NCI-H146 (cell line): ENCODE measurements at places on chromosomes 1 and 21.

DNA sequence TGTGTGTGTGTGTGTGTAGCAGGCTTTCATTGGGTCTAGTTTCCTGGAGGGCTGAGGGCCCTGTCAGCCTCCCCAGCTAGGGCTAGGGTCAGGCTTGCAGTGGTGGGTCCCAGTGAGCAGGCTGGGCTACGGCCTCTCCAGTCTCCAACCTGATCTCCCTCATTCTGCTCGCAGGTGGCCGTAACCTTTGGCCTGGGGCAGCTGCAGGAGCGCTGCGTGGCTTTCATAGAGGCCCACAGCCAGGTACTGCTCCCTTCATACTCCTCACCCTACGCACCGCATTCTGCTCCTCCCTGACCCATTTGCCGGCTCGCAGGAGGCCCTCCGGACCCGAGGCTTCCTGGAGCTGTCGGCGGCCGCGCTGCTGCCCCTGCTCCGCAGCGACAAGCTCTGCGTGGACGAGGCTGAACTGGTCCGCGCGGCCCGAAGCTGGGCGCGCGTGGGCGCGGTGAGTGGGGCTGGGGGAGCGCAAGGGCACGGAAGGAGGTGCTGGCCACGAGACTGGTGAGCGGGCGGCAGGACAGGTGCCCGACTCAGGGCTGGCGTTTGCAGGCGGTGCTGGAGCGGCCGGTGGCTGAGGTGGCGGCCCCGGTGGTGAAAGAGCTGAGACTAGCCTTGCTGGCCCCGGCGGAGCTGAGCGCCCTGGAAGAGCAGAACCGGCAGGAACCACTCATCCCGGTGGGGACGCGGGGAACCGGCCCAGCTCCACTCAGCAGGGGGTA, 4.7 kb downstream of the BTBD19 start:
- no peak for DNase-seq

DNA sequence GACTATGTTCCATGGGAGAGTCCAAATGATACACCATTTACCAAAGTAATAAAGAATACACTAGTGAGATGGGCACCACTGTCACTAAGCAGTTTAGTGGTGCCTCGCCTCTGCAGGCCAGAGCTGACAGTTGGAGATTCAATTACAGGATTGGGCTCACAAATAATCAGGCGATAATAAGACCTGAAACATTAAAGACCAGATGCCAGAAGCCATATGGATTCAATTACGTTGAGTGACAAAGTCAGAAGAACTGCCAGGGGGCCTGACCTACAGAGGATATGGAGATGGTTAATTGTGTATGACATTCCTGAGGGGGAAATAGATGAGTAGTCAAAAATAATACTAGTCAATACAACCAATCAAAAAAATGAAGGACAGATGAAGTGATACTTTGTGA, 65.2 kb upstream of the ST6GALNAC5 start:
- peak; percentile 12 for DNase-seq

DNA sequence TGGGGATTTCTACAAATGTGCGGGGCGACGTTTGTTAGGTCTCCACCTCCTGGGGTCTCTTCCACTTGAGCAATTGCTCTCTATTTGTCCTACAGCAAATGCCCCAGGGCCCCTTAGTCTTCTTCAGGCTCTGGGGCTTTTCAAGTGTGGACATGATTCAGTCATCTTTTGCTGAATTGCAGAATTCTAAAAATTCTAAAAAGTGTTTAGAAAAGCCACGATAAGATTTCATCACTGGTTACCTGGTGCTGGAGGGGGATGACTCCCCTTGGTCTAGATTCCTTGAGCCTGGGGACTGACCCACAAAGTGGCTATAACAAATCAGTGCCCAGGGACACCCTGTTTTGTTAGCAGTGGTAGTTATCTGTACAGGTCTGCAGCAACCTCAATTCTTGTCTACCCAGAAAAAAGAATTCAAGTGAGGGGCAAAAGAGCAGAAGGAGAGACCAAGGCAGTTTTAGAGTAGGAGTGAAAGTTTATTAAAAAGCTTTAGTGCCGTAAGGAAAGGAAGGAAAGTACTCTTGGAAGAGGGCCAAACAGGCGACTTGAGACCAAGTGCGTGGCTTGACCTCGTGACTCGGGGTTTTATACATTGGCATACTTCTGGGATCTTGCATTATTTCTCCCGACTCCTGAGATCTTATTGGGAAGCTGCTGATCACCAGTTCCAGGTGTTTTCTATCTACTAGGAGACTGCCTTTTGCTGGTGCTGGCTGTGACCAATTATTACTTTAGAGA, 25.2 kb downstream of the PROK1 start:
- DNase-seq = no peak

DNA sequence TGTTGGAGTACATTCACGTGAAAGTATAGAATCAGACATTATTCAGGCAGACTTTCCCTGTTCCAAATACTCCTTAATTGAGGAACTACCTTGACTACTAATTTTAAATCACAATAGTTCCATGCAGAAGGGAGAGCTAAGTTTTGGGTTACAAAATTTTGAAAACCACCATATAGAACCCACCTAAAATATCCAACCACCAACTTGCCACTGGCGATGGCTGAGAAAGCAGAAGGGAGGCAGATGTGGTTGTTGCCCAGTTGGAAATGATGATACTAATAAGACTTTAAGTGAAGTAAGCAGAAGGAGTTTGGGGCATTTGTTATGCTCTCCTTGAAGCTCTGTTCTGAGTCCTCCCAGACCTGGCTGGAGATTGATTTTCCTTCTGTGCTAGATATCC, 190.7 kb downstream of the HLX start:
- DNase-seq = no peak

GRCh38 chr1:156146769-156147405, 6.5 kb upstream of the SEMA4A start:
- no peak for DNase-seq

GRCh38 chr1:167392200-167392696, 126.1 kb downstream of the CD247 start:
- no peak for DNase-seq

DNA sequence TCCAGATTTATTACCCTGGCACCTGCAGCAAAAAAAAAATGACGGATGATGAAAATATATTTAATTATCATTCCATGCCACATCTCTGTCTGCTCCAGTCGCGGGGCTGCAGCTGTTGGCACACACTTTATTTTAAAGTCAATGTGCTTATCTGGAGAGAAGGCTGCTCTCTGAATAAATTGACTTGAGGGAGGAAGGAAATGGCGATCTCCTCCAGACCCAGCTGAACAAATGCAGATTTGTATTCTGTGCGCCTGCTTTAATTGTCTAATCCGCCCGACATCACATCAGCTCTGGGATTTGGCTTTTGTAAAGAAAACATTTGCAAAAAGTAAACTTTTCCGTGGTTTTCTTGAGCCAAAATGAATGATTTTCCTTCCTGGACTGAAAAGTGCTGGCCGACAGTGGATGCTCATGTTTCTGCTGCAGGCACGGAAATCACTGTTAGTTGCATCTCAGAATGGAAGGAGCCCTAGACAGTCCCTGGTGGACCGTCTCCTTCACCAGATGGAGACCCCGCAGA, 150.2 kb downstream of the CAMTA1 start:
- no peak for DNase-seq

GRCh38 chr1:53142226-53142853, at the start of gene SLC1A7:
Gene SLC1A7 (minus strand): TSS chr1:53142638. CDS start chr1:53142449, 189 bp downstream.
- no peak for DNase-seq

DNA sequence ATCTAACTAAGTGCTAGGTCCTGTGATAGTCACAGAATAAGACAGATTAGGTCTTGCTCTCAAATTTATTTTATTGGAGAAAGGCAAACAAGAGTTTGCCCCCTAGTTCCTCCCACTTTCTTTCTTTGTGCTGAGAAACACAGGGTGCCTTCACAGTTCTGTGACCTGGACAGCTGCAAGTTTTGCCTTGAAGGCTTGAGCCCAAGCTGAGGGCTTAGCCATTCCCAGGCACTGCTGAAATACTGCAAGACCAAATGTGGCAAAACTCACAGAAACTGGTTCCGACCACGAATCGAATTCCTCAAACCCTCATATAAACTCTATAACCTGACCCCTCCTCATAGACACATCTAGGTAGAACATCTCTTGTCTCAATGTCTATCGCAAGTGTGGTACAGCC, 227.9 kb downstream of the RERE start:
- DNase-seq = no peak

- DNase-seq = no peak
Measured at GRCh38 chr1:159783724-159784123, 3.0 kb downstream of the DUSP23 start.

DNA sequence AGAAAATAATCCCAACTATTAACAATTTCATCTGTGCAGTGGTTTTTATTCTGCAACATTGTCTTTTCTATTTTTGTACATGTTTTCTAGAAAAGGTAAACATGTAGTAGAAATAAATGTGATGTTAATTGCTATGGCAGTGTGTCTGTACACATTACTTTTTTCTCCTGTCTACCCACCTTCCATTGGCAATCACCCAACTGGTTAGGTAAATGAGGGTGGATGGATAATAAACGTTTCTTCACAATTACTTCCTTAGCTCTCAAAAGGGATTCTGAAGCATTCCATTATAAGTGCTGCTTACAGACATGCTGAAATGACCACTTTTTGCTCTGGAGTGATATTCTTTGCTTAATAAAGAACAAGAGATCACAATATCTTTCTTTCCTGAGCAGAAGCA, 61.4 kb downstream of the MAGI3 start:
- no peak for DNase-seq

GRCh38 chr1:236127045-236127444, 15.3 kb upstream of the GPR137B start:
- no peak for DNase-seq

DNA sequence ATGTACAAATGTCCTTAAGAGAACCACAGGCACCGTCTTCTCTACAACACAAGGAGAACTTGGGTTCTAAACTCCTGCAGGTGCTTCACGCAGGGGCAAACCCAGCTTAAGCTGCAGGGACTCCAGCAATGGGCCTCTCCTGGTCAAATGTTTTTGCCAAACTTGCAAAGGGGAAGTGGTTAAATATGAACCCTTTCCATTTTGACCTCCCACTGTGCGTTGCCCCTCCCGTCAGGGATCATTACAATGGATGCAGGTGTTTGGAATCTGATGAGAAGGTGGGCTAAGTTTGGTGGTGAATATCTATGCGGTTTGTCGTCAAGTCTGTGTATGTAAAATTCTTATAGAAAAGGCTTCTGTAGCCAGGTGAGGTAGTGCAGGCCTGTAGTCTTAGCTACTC, 29.1 kb upstream of the SLC25A33 start:
- no peak for DNase-seq

GRCh38 chr1:2235300-2235998, 7.3 kb downstream of the SKI start:
- no peak for DNase-seq

GRCh38 chr1:12514590-12514989, 103.4 kb downstream of the DHRS3 start:
- DNase-seq = no peak

DNA sequence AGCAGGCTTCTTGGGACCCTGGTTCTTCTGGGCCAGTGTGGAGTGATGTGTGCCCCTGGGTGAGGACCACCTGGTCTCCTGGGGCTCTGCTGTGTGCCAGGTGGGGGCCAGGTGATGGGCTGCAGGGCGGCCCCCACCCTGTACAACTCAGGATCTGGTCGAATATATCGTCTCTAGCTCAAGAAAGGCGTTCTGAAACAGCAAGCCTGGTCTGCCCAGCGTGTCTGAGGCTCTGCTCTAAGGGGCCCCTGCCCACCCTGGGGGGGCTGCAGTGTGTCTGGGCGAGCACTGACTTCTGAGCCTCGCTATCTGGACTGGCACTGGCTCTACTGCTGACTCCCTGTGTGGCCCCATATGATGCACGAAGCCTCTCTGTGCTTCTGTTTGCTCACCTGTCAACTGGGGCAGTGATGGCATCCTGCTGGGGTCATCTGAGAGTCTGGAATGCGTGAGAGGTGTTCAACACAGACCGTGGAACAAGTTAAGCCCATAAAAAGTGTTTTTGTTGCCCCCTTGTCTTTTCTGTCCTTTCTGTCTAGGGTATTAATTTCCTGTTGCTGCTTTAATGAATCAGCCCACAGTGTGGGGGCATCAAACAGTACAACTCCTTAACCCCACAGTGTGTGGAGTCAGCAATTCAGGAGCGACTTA, 56.0 kb upstream of the TRAPPC10 start:
- DNase-seq = peak; percentile 7

GRCh38 chr1:10209590-10209904, 823 bp upstream of the KIF1B start:
- no peak for DNase-seq

- DNase-seq = no peak
Measured at GRCh38 chr1:209870151-209870831, 42.5 kb downstream of the UTP25 start.

GRCh38 chr1:20887246-20887645, 100.1 kb upstream of the HP1BP3 start:
- DNase-seq = no peak

DNA sequence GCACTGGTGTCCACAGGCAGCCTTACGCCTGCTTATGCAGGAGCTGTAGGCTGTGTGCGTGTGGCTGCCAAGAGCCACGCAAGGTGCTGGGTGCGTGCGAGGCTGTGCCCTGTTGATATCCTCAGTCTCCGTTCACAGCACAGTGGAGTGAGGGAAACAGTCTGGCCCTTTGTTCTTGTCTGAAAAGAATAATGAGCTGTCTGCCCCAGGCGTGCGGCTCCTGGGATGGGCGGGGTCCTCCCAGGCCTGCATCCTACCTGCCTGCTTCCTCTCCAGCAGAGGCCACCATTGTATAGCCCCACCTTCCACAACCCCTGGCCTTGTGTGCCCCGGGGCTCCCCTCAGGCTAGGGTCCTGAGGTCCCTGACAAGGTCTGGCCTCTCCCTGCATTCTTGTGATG, 47.0 kb upstream of the KDM4A start:
- peak; percentile 40 for DNase-seq

- no peak for DNase-seq
Measured at GRCh38 chr1:33656467-33657005, 184.1 kb downstream of the ZSCAN20 start.
